ENCODE measurements at places on chromosomes 6 and 20. TPM values are rescaled to one million over a fixed set of nuclear protein-coding genes. Genes with fewer than 3 reads are reported as not detected.

DNA sequence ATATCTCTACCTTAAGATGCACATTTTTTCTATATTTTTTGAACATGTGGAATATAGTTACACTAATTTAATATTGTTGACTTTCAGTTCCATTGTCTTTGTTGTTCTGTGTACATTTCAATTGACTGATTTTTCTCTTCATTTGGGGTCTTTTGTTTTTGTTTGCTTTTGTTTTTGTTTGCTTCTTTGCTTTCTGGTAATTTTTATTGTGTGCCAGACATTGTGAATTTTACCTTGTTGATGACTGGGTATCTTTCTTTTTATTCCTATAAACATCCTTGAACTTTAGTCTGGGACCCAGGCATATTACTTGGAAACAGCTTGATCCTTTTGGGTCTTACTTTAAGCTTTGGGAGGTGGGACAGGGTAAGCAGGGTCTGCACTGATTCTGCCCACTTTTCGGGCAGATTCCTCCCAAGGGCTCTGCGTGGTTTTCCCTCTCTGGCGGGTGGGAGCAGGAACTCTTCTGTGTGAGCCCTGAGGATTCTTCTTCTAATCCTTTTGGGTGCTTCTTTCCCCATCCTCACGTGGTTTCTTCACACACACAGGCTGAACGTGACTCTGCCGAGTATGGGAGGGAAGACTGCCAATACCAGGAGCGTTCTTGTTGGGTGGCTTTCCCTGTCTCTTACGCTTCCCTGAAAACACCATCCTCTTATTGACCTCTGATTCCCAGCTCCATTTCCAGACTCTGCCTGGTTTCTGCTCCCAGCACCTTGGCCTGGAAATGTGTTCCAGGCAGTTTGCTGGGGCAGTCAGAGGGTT lies 200.5 kb downstream of the ARID1B start:
- DNase-seq: no peak

- peak; percentile 88 for DNase-seq
Observed at GRCh38 chr20:33862709-33863403, 51.7 kb downstream of the CHMP4B start.

DNA sequence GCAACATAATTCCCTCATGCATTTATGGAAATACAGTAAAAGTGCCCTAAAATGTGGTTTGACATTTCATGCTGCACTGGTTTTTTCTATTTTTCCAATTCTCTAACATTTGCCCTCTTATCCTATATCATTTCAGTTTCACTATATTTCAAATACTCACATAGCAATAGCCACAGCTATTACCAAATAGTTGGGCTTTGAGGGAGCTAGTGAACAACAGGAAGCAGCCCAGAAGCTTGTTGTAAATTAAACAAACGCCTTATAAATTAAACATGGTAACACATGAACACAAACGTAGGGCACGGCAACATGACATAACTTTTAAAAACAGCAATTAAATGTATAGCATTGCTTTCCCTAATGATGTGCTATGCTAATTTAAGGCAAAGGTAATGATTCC lies 469.0 kb downstream of the CDC5L start:
- no peak for DNase-seq

Gene FAXC
- total RNA-seq: not detected

GRCh38 chr6:155939253-155939652 lies 483.6 kb upstream of the NOX3 start:
- DNase-seq: no peak

DNA sequence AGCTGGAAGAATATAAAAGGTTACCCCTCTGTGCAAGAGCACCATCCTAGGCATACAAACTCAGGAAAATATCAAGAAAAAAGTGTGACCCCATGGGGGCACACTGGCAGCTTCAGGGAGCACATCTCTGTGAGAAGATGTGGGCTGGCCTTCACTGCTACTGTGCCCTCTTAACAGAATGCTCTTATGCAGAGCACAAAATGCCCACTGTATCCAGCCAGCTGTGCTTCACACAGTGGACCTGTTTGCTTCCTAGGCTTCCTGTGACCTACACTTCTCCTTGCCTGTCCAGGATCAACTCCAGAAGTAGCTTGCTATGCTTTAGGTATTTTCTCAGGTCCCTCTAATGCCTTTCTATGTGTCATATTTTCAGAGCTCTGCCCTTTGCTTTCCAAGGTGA lies 380.2 kb upstream of the MMS22L start:
- no peak for DNase-seq

Gene GCNT2
- total RNA-seq: 10.4 TPM

Gene TRIM10
- total RNA-seq: not detected

DNA sequence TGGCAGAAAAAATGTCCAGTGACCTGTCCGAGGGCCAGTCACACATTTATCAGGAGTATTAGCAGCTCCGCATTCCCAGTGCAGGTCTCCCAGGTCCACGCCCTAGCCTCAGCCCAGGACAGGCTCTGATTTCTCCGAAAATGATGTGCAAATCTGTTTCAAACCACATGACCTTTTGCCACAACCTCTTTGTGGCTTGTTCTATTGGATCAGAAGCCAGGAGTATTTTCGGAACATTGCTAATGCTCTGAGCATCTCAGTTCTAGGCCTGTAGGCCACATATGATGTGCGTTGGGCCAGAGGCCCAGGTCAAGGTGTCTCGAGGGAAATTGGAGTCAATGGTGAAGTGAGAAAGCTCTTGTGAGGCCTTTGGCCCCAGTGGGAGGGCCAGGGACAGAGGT lies 40.4 kb downstream of the SNX5 start:
- no peak for DNase-seq

GRCh38 chr6:115441651-115442050 lies 619.0 kb downstream of the FRK start:
- no peak for DNase-seq

Gene TTPAL
- total RNA-seq: 6.3 TPM

- DNase-seq: no peak
Observed at GRCh38 chr6:24547243-24547642, 52.5 kb downstream of the ALDH5A1 start.

- DNase-seq: no peak
Observed at GRCh38 chr20:18279242-18279641, 9.1 kb upstream of the ZNF133 start.

DNA sequence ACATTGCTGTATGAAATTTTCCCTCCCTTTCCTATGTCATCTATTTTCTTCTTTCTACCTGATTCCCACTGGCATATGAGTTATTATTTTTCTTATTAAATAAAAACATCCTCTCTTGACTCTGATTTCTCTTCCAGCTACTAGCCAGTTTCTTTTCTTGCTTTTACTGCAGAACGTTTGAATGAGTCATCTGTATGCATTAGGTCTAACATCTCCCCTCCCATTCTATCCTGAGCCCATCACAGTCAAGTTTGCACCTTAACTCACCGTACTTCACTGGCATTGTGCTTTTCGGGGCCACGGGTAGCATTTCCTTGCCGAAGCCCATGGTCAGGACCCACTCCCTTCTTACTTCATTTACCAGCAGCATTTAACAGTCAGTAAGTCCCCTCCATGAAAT lies 65.7 kb downstream of the CARMIL1 start:
- no peak for DNase-seq

DNA sequence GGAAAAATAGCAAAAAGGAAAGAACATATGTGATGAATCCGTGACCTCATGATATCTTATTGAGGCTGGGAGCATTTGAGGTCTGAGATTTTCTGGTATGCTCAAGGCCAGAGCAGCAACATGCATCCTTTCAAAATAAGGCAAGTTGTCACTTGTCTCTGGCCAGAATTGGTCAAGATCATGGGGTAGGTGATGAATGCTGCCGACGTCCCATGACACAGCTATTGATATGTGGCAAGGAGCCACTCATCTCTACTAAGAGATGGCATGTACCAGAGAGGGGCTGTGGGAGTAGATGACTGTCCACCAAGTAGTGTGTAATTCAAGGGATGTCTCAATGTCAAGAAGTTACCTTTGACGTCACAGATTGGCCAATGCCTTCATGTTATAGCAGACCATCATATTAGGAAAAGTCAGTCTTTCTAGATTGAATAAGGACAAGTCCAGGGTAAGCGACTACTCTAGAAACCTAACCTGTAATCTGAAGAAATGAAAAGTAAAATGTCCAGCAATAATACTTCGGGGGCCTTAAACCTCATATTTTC lies 527.4 kb downstream of the BMP2 start:
- DNase-seq: no peak

Gene FKBP5
- total RNA-seq: 155 TPM

- DNase-seq: no peak
Observed at GRCh38 chr6:79538106-79538971, 1.1 kb upstream of the LCA5 start.

DNA sequence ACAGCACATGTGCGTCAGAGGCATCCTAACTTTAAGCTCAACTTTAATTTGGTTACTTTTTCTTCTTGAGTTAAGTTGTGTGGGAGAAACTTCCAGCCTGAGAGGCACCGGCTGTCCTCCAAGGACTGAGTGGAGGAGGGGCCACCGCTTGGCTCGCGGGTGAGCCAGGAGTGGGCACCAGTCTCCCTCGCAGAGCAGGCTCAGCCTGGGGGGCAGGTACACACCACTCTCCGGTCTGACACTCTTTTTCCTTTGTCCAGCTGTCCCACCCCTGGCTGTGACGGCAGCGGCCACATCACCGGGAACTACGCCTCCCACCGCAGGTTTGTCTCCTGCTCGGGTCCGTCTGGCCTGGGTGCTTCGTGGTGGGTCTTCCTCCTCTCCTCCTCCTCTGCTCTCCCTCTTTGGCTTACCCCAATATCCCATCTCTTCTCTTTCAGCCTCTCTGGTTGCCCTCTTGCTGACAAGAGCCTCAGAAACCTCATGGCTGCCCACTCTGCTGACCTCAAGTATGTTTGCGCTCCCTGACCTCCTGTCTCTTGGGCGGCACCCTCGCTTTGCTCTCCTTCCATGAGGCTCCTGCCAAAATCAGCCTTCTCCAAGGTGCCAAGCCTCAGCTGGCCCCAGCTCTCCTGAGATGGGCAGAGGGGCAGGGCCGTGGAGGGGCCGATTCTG lies 32.6 kb upstream of the PCMTD2 start:
- DNase-seq: no peak

DNA sequence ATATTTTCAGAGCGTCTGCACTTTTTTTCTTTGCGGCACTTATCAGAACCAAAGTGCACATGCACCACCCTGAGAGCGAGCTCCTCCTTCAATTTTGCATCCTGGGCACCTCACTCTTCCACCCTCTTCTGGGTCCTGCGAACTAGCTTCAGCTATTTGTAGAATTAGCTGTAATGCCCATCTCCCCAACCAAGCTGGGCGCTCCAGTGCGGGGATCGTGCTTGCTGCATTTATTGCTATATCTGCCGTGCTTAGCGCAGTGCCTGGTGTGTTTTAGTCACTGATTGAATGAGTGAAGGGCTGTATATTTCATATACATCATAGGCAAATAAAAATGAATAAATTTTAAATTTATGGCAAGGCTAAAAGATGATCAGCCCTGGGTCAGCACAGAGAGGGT lies 75.8 kb downstream of the KCNB1 start:
- no peak for DNase-seq

DNA sequence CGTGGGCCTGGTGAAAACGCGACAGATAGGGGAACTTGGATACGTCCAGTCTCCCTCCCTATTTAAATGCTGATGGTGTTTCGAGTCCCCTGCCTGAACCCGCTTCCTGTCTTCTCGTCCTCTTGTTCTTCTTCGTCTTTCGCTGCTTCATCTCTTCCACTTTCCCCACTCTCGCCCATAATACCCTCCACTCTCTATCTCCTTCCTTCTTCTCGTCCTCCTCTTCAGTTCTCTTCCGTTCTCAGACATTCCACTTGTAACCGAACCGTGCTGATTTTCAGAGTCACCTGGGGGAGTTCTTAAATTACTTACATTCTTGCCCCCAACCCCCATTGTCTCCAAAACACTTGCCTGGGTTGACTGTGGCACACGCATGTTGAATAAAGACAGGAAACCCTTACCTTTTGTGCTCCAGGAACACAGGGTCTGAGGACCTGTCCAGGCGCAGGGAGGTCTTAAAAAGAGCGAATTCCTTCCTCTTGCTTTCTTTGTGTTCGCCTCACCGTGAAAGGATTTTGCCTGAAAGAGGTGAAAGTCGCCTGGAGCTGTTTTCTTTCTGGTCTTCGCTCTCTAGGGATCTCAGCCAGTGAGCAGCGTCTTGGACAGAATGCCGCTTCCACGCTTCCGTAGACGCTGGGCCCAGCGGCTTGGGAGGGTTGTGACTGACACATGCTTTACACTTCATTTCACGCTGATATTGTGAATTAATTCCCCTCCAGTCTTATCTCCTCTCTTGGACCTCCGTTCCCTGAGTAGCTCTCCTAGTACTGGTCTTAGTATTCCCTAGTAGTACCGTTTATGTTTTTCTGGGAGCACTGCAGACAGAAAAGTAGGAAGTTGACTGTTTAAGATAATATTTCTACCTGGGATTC lies 184.0 kb downstream of the GPX5 start:
- DNase-seq: no peak

Gene CITED2
- 114 TPM for total RNA-seq

- DNase-seq: peak; percentile 80
Observed at GRCh38 chr6:133891149-133891926, 2.4 kb downstream of the TCF21 start.

Gene ZSCAN26
- total RNA-seq: 20.2 TPM
